Aorta (tissue), 5 donors: ENCODE measurements at places on chromosomes 7 and 10. TPM values are rescaled to one million over a fixed set of nuclear protein-coding genes. Genes with fewer than 3 reads are reported as not detected.

The TAS2R41 gene
- 0.69 TPM for total RNA-seq

The NPC1L1 gene
- 1.1 TPM for total RNA-seq

The KIAA1549 gene
- 2.8 TPM for total RNA-seq

The ANKRD22 gene
- total RNA-seq = 0.26 TPM

DNA sequence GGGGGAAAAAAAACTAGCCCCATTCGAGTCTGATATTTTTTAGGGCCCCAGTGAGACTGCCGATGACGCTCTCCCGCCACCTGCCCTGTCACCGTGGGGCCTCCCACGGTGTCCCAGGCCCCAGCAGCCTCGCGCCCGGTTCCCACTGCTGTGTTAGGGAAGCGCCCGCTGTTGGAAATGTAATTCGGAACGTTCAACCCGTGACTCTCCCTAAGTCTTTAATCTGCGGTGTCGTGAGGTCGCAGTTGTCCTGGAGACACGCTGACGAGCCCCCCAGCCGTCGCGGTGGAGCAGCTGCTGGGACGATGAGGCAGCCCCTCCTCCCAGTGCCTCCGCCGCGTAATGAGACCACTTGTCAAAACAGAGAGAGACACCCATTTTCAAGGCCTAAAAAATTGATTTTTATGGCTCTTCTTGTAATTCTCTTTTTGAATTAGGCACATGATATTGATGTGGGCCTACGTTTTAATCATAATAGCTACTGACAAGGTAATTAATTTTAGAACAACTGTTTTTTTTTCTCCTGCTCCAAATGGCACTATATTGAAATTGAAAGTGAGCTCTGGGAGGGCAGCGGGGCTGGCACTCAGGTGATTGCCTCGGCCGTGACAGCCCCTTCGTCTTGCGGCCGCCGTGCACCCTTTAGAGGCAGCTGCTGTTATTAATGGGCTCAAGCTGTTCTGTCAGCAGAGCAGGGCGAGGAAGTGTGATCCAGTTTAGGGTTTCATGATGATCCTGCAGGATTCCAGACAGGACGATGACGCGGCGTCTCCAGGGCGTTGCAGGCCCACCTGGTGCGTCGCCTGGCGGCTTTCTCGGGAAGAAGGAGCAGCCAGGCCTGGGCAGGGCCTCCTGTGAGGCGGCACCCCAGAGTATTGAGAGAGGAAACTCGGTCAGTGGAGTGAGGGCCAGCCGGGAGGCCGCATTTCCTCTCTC is 63.3 kb downstream of the NKX6-2 start:
- no peak overlapping the region for H3K4me3 ChIP-seq
- no peaks in the 10 kb centered on the region for H3K4me1 ChIP-seq
- no peaks in the 10 kb centered on the region for H3K36me3 ChIP-seq
- DNase-seq = no peak

DNA sequence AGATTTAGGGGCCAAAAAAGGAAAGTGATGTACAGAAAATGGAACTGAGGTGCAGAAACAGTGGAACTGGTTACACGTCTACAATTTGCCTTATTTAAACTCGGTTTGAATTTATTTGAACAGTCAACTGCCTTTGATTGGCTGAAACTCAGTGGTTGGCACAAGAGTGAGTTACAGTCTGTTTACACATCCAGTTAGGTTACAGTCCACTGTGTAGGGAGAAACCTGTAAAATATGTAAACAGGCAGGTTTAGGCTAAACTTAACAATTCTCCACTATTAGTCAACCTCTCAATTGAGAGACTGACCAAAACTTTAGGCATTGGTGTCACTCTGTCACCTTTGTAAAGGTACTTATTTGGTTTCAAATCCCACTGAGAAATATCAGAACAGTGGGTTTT is 40.3 kb upstream of the RELN start:
- H3K4me1 ChIP-seq = no peaks in the 10 kb centered on the region
- H3K36me3 ChIP-seq = no peaks in the 10 kb centered on the region
- no peaks in the 10 kb centered on the region for H3K27me3 ChIP-seq

GRCh38 chr7:1693991-1694524 is 24.0 kb downstream of the ELFN1 start:
- H3K27me3 ChIP-seq = no peaks in the 10 kb centered on the region
- no peak overlapping the region for H3K4me3 ChIP-seq
- H3K36me3 ChIP-seq = no peaks in the 10 kb centered on the region
- peak; percentile 75 for DNase-seq
- no peaks in the 10 kb centered on the region for H3K4me1 ChIP-seq

DNA sequence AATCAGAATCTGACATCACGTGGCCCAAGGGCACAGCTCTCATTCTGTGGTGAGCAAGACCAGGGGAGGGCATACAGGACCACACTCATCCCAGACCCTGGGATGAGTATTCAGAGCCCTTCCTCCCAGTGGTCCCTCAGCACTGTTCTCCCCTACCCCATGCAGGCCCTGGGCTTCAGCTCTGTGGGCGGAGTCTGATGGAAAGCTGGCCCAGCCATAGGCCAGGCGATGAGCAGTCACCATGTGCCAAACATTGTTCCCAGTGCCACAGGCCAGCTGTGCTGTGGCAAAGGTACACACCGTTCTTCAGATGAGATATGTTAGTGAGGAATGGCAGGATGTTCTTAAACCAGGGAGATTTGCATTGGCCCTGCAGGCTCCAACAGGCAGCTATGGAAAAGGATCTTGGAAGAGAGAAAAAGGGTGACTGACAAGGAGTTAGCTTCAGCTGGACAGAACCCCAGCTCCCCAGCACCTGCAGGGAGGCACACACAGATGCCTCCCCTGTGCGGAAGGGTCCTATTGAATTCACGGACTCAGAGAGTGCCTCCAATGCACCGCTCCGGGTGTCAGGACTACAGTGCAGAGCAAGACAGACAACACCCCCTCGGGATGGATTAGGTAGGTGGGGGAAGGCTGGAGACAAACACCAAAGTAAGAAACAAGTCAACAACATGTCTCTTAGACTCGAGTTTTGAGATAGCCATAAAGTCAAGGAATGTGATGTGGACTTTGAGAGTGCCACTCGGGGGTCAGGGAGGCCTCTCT is 596.0 kb upstream of the MGMT start:
- no peaks in the 10 kb centered on the region for H3K27me3 ChIP-seq
- H3K27ac ChIP-seq = no peak overlapping the region
- no peaks in the 10 kb centered on the region for H3K4me1 ChIP-seq

- no peak overlapping the region for H3K4me3 ChIP-seq
- no peak overlapping the region for H3K27ac ChIP-seq
- no peak for DNase-seq
- no peaks in the 10 kb centered on the region for H3K36me3 ChIP-seq
- no peaks in the 10 kb centered on the region for H3K4me1 ChIP-seq
These were observed 338.5 kb downstream of the SEMA3D start for GRCh38 chr7:84848219-84848973.

- no peak for DNase-seq
- no peak overlapping the region for H3K27ac ChIP-seq
- no peaks in the 10 kb centered on the region for H3K4me1 ChIP-seq
- H3K27me3 ChIP-seq = no peaks in the 10 kb centered on the region
These were observed 5.2 kb downstream of the GOT1 start for GRCh38 chr10:99425204-99425603.

DNA sequence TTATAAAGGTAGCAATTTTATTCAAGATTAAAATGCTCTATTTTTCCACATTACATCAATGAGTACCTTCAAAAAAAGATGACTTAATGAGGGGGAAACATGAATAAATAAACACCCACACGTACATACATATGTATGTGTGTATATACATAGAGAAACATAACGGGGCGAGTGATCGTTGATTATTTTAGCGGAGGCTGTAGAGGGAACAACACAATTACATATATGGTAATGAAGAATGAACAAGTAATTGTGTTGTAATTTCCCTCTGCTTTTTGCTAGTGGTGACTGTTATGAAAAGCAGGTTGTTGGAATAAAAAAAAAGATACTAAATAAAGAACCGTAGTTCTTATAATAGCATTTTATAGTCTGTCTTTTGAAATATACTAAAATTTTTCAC is 63.2 kb downstream of the CACNB2 start:
- no peaks in the 10 kb centered on the region for H3K36me3 ChIP-seq
- H3K4me3 ChIP-seq = peak overlapping the region; percentile 26
- peaks cover 11% of the 10 kb centered on the region for H3K4me1 ChIP-seq
- no peaks in the 10 kb centered on the region for H3K27me3 ChIP-seq

GRCh38 chr7:78125884-78126283 is 327.3 kb downstream of the PHTF2 start:
- no peak overlapping the region for H3K27ac ChIP-seq
- H3K27me3 ChIP-seq = no peaks in the 10 kb centered on the region
- H3K4me3 ChIP-seq = no peak overlapping the region
- H3K4me1 ChIP-seq = no peaks in the 10 kb centered on the region
- H3K36me3 ChIP-seq = no peaks in the 10 kb centered on the region

DNA sequence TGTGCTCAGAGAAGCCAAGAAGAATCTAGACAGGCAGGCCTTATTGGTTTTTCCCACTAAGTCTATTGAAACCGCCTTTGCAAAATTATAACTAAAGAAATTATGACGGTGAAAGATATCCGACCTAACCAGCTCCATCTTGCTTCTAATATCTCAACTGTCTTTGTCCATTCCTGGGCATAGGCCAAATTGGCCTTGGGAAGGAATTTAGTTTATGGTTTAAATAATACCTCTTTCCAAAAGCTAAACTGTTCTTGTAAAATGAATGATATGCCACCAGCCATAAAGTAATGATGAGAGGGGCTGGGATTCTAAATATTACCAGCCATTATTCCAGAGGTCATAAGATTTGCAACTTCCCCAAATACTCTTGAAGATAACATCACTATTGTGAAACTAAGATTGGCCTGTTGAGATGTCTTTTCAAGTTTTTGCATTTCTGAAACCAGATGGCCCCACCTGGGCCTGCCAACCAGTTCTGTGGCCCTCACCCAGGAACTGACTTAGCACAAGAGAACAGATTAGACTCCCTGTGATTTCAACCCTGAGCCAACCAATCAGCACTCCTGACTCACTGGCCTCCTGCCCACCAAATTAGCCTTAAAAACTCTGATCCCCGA is 41.2 kb upstream of the SLC35G1 start:
- DNase-seq = no peak
- H3K27ac ChIP-seq = no peak overlapping the region
- H3K36me3 ChIP-seq = no peaks in the 10 kb centered on the region
- H3K4me3 ChIP-seq = no peak overlapping the region

DNA sequence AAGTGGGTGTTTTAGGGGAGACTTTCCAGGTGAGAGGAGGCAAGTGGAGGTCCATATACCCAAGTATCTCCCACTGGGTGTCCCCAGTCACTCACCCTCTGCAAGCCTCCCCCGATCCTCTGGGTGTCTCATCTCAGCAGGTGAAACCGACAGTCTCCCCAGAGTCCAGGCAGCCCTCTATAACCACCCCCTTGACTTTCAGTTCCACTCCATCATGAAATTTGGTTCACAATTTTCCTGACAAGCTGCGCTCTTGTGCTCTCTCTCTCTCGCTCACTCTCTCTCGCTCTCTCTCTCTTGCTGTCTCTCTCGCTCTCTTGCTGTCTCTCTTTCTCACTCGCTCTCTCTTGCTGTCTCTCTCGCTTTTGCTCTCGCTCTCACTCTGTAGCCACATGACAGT is 8.1 kb upstream of the RABGEF1 start:
- no peaks in the 10 kb centered on the region for H3K4me1 ChIP-seq
- no peak overlapping the region for H3K4me3 ChIP-seq
- DNase-seq = no peak
- H3K27me3 ChIP-seq = no peaks in the 10 kb centered on the region

DNA sequence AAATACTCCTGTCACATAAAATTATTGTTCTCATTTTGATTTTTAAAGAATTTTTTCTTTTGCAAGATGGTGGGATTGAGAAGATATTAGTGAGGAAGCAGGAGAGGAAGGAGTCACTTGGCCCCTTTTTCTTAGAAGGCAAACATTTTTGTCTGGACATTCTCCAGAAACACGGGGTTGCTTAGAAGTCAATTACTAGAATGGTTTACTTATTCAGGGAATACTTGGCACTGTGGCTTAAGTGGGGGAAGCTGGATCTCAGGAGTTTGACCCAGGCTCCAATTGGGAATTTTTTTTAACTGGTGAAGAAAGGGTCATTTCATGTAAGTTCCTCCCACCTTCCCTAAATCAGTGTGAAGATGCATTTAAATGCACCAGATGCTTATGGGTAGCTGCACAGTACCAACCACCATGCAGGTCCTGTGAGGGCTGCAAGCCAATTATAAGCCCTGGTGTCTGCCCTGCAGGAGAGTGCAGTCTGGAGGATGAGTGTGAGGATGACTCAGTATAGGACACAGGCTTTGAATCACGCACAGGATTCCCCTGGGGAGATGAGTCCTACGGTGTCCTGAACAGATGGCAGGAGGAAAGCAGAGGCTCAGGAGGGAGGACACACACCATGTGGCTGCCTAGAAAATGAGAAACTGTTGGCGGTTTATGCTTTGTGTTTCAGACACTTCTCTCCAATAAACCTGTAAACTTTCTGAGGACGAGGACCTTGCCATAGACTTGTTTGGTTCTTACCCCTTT is 299.1 kb downstream of the PLXNA4 start:
- no peak overlapping the region for H3K27ac ChIP-seq
- H3K27me3 ChIP-seq = no peaks in the 10 kb centered on the region
- no peak overlapping the region for H3K4me3 ChIP-seq
- H3K36me3 ChIP-seq = no peaks in the 10 kb centered on the region
- no peaks in the 10 kb centered on the region for H3K4me1 ChIP-seq

DNA sequence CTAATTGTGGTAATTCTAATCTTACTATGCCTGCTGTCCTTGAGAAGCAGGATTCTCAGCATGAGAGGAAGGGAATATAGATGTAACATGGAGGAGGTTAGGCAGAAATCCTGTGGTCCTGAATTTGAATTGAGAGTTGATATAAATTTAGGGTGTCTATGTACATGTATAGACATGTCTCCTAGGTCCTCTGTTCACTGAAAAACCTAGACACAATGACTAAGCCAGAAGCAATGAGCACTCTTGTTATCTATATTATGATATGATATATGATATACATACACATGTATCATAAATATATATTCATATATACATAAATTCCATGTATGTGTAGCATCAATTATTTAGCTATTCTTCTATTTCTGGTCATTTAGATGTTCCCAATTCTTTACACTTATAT is 173.3 kb upstream of the MKLN1 start:
- no peaks in the 10 kb centered on the region for H3K27me3 ChIP-seq
- no peaks in the 10 kb centered on the region for H3K36me3 ChIP-seq
- H3K4me1 ChIP-seq = no peaks in the 10 kb centered on the region
- no peak overlapping the region for H3K4me3 ChIP-seq

DNA sequence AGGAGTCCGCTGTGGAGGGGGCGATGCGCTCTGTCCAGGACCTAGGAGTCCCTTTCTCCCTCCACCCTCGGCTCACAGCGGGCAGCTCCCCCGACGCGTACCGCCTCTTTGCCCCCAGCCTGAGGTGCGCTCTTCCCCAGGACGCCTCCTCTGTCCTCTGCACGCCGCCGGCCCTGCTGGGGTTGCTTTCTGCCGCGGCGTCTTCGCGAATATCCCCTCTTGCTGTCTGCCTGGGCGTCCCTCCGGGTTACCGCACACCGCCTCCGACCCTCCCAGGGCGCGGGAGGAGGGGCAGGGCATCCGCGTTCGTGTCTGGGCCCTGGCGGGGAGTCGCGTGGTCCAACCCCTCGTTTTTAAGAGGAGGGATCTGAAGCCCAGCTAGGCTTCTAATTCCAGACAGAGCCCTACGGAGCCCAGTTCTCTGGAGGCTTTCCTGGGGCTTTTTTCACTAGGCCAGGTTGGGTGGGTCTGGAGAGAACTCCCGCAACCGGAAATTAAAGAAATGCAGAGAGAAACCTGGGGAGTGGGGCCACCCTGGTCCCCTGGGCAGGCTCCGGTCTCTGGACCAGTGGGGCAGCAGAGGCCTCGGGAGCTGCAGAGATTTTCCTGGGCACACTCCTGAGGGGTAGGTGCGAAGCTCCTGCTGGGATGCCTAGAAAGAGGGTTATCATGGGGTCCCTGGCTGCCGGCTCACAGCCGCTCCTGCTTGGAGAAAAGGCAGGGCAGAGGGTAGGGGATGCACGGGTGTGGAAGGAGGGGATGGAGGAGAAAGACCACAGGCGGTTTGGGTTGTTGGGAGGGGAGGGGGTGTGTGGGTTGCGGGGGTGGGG is 166.9 kb downstream of the UBE2H start:
- H3K4me3 ChIP-seq = no peak overlapping the region
- H3K4me1 ChIP-seq = no peaks in the 10 kb centered on the region
- H3K27ac ChIP-seq = no peak overlapping the region
- no peaks in the 10 kb centered on the region for H3K27me3 ChIP-seq
- DNase-seq = no peak
